Suprapubic skin (tissue), 4 donors: ENCODE measurements at places on chromosomes 6 and 20.
A peak's percentile ranks its signal among the peaks of the same experiment; 100 is the strongest.

DNA sequence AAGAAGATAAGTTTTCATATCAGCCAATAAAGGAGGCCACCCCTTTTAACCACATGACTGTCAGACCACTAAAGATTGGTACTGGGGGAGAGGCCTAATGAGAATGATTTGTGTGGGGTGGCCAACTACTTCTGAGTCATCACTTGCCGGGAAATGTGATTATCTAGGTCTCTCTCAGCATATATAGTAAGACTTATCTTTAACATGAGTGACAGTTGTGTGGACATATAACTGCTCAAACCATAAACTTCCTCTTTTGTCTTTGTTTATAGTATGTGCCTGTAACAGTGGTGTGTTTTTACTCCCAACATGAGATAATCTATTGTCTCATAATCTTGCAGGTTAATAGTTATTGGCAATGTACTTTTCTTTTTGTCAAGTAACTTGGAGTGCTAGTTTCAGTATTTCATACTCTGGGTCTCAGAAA, 312.4 kb downstream of the CDKAL1 start:
- no peaks in the 10 kb centered on the region for H3K27me3 ChIP-seq
- no peaks in the 10 kb centered on the region for H3K36me3 ChIP-seq
- H3K27ac ChIP-seq: no peak overlapping the region

GRCh38 chr20:23585808-23586734, 17.8 kb upstream of the CST9L start:
- H3K36me3 ChIP-seq: no peaks in the 10 kb centered on the region
- no peak overlapping the region for H3K4me3 ChIP-seq
- peaks cover 8% of the 10 kb centered on the region for H3K27me3 ChIP-seq
- DNase-seq: no peak

GRCh38 chr6:153436351-153436750, 305.3 kb upstream of the RGS17 start:
- no peaks in the 10 kb centered on the region for H3K4me1 ChIP-seq
- no peaks in the 10 kb centered on the region for H3K36me3 ChIP-seq
- no peaks in the 10 kb centered on the region for H3K27me3 ChIP-seq
- no peak overlapping the region for H3K27ac ChIP-seq

DNA sequence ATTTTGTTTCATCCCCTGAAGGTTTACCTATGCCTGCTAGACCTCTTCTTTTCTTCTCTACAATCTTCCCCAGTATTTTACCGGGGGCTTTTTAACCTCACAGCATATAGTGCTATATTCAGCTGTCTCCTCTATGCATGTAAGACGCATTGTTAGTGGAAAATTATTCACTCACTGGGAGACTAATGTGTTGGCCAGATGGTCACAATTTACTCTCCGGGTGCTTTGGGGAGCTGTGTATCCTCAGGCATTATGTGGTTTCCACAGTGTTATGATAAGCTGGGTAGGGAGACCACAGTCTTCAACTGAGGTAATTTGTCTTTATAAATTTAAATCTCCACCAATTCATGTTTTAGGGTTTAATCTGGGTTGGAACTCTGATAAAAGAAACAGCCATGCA, 553.8 kb upstream of the PTCHD4 start:
- no peak for DNase-seq
- no peaks in the 10 kb centered on the region for H3K36me3 ChIP-seq
- no peaks in the 10 kb centered on the region for H3K27me3 ChIP-seq

DNA sequence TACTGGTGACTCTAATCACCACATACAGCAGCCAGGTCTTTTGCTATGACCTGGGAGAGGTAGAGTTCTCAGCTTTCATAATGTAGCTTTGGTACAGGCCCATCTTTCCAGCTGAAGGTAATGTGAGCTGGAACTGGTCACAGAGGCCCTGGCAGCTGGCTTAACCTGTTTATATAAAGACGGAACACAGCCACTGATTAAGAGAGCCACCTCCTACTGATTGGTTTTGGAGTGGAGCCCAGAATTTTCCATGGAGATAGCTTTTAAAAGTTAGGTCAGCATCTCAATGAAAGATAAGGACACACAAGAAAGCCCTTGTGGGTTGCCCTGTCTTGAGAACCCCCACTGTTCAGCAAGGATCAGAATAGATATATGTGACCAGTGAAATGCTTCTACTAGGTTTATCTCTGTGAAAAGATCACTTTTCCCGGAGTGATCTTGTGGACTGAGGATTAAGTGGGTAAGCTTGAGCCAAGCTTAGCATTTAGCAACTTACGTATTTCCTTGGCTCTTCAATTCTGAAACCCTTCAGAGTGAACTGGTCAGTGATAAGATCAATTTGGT, 213.7 kb upstream of the CITED2 start:
- peak overlapping the region; percentile 20 for H3K27ac ChIP-seq
- H3K27me3 ChIP-seq: no peaks in the 10 kb centered on the region
- no peak overlapping the region for H3K4me3 ChIP-seq
- no peak for DNase-seq

DNA sequence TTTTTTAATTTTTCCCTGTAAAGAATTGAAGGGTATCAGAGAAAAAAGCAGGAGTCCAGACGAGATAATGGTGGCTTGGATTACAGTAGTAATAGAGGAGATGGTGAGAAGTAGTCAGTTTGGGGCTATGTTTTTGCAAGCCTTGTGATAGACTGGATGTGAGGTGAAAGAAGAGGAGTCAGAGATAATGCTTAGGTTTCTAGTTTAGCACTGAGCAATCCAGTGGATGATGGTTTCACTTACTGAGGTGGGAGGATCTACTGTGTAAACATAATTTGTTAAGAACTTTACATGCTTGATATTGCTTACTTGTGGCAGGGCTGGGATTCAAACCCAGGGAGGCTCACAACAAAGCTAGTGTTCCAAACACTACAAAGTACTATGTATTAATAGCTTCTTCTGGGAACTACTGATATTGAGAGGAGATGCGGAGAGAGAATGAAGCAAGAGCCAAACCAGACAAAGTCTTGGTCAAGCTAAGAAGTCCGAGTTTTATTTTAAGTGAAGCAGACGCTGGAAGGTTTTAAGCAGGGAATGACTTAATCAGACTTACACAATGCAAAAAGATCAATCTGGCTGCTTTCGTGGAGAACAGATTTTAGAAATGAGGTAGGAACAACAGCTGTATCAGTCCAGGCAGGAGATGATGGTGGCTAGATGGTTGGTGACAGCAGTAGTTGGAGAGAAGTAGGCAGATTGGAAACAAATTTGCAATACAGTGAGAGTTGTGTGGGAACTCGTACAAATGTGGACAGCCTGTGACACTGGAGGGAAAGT, 58.0 kb downstream of the ZFAND3 start:
- no peak overlapping the region for H3K4me3 ChIP-seq
- H3K27me3 ChIP-seq: no peaks in the 10 kb centered on the region
- no peaks in the 10 kb centered on the region for H3K36me3 ChIP-seq
- H3K4me1 ChIP-seq: peaks cover 17% of the 10 kb centered on the region

GRCh38 chr20:4112481-4113421, 97.4 kb upstream of the RNF24 start:
- no peaks in the 10 kb centered on the region for H3K36me3 ChIP-seq
- no peak overlapping the region for H3K4me3 ChIP-seq
- peaks cover 7% of the 10 kb centered on the region for H3K4me1 ChIP-seq
- H3K27ac ChIP-seq: no peak overlapping the region
- H3K27me3 ChIP-seq: peaks cover 12% of the 10 kb centered on the region
